IPS DF 6.9 (cell line): ENCODE measurements at places on chromosomes 2 and 18.

DNA sequence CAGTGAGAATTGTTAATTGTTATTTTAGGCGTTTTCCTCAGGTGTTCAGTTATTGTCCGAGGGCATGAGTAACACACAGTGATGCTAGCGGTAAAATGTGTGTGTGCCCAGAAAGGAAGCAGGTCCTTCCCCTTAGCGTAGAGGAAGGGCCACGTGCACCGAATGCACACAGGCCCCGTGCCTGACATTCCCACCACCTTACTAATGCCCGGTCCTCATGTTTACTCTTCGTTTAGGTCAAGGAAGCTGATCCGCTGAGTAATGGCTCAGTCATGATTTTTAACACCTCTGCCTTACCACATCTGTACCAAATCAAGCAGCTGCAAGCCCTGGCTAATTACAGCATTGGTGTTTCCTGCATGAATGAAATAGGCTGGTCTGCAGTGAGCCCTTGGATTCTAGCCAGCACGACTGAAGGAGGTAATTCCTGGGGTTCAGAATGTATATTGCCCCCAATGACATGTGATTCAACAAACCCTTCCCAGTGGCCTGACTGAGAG is 76.7 kb downstream of the MERTK start:
- no peaks in the 10 kb centered on the region for H3K27me3 ChIP-seq
- H3K27ac ChIP-seq = no peak overlapping the region
- DNase-seq = no peak
- no peak overlapping the region for H3K4me3 ChIP-seq
- H3K36me3 ChIP-seq = peaks cover 2% of the 10 kb centered on the region; the same call in 1 of the 2 replicates

GRCh38 chr2:104616856-104617255 is 237.1 kb upstream of the POU3F3 start:
- no peak for DNase-seq
- H3K4me3 ChIP-seq = no peak overlapping the region
- no peaks in the 10 kb centered on the region for H3K27me3 ChIP-seq
- H3K27ac ChIP-seq = no peak overlapping the region
- no peaks in the 10 kb centered on the region for H3K4me1 ChIP-seq
- no peaks in the 10 kb centered on the region for H3K36me3 ChIP-seq

DNA sequence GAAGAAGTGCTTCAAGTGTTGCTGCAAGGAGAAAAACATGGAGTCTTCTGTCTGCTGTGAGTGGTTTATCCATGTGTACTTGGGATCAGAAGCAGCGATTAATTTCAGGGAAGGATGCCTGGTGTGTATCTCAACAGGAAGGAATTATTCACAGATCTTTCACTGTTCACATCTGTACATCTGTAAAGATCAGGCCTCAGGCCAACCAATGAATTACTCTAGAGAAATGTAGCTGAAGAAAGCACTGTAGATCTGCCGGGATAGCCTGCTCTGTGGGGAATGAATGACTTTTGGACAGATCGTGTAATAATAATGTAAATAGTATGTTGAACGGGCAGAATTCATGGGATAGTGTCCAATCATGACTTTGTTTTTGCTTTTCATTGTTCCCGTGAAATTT is 54.0 kb upstream of the SPP2 start:
- no peaks in the 10 kb centered on the region for H3K4me1 ChIP-seq
- DNase-seq = no peak
- 0 out of 2 replicates have a peak, but pooled peaks cover 3% of the 10 kb centered on the region for H3K36me3 ChIP-seq
- no peak overlapping the region for H3K27ac ChIP-seq
- no peak overlapping the region for H3K4me3 ChIP-seq

DNA sequence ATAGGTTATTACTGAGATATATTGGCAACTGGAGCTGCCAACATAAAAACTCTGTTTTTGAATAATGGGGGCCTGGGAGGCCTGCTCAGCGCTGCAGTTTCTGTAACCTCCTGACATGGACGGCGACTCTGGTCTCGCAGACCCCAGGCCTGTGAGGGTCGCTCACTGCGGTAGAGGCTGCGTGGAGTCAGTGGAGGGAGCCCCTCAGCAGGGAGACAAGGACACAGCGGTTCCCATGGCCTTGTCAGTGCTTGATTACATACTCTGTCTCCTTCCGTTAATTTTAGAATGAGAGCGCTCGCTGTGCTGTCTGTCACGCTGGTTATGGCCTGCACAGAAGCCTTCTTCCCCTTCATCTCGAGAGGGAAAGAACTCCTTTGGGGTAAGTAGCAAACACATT is 858 bp downstream of the TPO start:
- H3K27me3 ChIP-seq = no peaks in the 10 kb centered on the region
- no peak for DNase-seq
- no peak overlapping the region for H3K27ac ChIP-seq
- no peaks in the 10 kb centered on the region for H3K4me1 ChIP-seq

DNA sequence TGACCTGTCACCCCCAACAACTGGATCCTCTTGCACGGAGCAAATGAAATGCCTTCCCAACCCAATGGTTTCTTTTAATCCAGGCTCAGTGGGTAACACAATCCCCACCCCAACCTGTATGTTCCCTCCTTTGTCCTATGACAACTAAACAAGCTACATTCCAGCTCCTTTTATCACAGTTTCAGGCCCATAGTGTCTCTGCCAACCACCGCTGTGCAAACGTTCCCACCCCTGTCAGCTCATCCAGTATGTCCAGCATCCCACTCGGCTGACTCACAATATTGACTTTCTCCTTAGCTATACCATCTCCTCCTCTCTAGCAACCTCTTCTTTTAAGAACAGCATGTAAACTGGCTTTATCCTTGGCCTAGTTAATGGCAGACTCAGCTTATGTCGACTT is 117.9 kb upstream of the PPP1CB start:
- H3K27ac ChIP-seq = no peak overlapping the region
- no peaks in the 10 kb centered on the region for H3K27me3 ChIP-seq
- no peak for DNase-seq
- H3K36me3 ChIP-seq = no peaks in the 10 kb centered on the region
- no peaks in the 10 kb centered on the region for H3K4me1 ChIP-seq

DNA sequence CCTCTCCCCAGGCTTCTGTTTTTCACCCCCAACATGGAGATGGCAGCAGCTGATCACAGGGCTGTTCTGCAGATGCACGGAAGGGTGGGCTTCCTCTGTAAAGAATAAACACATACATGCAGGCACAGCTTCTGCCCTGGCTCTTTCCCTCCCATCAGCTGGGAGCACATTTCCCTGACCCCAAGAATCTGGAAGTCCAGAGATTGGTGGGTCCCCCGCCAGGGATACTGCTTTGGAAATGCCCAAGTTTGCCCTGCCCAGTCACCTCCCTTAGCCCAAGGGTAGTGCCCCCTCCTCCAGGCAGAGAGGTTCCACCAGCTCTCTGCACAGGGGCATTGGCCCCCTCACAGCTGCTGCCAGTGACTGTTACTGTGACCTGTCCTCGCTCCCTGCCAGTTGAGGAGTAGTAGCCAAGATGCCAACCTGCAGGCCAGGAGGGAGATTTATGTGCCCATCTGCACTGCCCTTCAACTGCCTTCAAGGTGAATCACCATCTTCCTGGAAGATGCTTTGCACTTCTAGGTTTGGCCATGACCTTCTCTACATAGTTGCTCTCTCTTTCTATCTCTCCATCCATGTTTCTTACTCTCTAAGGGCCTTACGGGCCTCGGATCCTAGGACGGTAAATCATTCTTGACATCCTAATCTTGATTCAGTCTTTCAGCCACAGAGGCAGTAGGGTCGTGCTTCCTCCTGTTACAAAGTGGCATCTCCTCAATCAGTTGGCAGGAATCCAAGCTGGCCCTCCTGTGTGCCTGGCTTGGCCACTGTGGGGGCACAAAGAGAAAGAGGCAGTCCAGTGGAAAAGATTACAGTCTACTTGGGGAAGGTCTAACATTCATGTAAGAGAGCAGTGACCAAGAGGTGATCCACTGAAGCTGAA is 121.8 kb downstream of the CTIF start:
- H3K27me3 ChIP-seq = no peaks in the 10 kb centered on the region
- DNase-seq = no peak
- no peaks in the 10 kb centered on the region for H3K36me3 ChIP-seq
- no peak overlapping the region for H3K4me3 ChIP-seq
- 0 out of 2 replicates have a peak, but pooled peaks cover 2% of the 10 kb centered on the region for H3K4me1 ChIP-seq
- no peak overlapping the region for H3K27ac ChIP-seq

GRCh38 chr2:138607746-138608145 is 106.2 kb downstream of the SPOPL start:
- H3K27ac ChIP-seq = no peak overlapping the region
- no peaks in the 10 kb centered on the region for H3K4me1 ChIP-seq
- H3K36me3 ChIP-seq = no peaks in the 10 kb centered on the region
- H3K4me3 ChIP-seq = no peak overlapping the region

- no peaks in the 10 kb centered on the region for H3K36me3 ChIP-seq
- DNase-seq = no peak
- no peaks in the 10 kb centered on the region for H3K27me3 ChIP-seq
- no peaks in the 10 kb centered on the region for H3K4me1 ChIP-seq
Observed at GRCh38 chr2:29492701-29493100, 377.5 kb downstream of the CLIP4 start.

DNA sequence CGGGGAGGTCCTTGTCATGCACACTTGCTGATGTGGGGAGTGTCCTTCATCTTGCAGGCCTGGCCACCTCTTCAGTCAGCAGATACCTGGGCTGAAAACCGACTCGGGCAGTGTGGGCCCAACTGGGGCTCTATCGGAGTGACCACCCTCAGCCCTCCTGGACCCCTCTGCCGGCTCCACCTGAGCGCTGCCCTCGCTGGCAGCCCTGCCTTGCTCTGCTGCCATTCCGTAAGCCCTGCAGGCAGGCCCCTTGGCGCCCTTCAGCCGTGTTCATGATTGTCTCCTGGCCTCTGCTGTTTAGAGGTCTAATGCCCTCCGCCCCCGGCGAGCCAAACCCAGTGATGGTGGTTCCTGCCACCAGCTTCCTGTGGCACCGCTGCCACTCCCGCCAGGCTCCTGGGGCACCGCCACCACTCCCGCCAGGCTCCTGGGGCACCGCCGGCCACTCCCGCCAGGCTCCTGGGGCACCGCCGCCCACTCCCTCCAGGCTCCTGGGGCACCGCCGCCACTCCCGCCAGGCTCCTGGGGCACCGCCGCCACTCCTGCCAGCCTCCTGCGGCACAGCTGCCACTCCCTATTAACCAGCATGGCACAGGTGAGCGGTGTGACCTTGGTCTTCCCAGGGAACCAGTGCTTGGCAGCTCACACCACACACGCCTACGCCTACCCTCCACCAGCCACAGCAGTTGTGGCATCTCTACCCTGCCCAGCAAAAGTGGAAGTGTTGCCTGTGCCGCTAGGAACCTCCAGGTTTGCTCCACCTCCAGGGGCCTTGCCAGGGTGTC is 15.9 kb downstream of the CAPN10 start:
- H3K36me3 ChIP-seq = peaks cover 11% of the 10 kb centered on the region; the same call in 1 of the 2 replicates
- DNase-seq = no peak
- no peaks in the 10 kb centered on the region for H3K27me3 ChIP-seq
- no peak overlapping the region for H3K4me3 ChIP-seq
- H3K27ac ChIP-seq = no peak overlapping the region
- H3K4me1 ChIP-seq = no peaks in the 10 kb centered on the region

DNA sequence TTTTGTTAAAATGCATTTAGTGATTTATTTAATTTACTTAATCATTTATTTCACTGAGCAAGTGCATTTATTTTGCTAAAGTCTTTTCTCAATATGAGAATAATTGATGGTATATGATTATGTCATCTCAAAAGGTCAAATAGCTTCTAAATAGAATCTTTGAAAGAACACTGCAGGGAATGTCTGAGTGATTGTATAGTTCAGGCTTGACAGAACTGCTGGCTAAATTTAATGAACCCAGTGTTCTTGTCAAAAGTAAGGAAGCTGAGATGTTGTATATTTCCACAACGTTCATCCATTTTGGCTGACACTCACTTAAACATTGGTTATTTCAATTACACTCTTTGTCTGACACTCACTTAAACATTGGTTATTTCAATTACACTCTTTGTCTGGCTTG is 39.3 kb upstream of the CDH7 start:
- H3K27ac ChIP-seq = no peak overlapping the region
- DNase-seq = no peak
- no peak overlapping the region for H3K4me3 ChIP-seq
- no peaks in the 10 kb centered on the region for H3K36me3 ChIP-seq
- H3K4me1 ChIP-seq = no peaks in the 10 kb centered on the region; the same call in 1 of the 2 replicates

- no peaks in the 10 kb centered on the region for H3K36me3 ChIP-seq
- H3K27ac ChIP-seq = no peak overlapping the region
- no peak overlapping the region for H3K4me3 ChIP-seq
- DNase-seq = no peak
- H3K27me3 ChIP-seq = no peaks in the 10 kb centered on the region; the same call in 1 of the 2 replicates
Observed at GRCh38 chr2:9100080-9100876, 96.8 kb upstream of the MBOAT2 start.

GRCh38 chr2:222142027-222142426 is 156.8 kb downstream of the PAX3 start:
- no peak overlapping the region for H3K27ac ChIP-seq
- H3K27me3 ChIP-seq = no peaks in the 10 kb centered on the region
- no peak for DNase-seq
- no peak overlapping the region for H3K4me3 ChIP-seq
- no peaks in the 10 kb centered on the region for H3K36me3 ChIP-seq
- H3K4me1 ChIP-seq = no peaks in the 10 kb centered on the region

DNA sequence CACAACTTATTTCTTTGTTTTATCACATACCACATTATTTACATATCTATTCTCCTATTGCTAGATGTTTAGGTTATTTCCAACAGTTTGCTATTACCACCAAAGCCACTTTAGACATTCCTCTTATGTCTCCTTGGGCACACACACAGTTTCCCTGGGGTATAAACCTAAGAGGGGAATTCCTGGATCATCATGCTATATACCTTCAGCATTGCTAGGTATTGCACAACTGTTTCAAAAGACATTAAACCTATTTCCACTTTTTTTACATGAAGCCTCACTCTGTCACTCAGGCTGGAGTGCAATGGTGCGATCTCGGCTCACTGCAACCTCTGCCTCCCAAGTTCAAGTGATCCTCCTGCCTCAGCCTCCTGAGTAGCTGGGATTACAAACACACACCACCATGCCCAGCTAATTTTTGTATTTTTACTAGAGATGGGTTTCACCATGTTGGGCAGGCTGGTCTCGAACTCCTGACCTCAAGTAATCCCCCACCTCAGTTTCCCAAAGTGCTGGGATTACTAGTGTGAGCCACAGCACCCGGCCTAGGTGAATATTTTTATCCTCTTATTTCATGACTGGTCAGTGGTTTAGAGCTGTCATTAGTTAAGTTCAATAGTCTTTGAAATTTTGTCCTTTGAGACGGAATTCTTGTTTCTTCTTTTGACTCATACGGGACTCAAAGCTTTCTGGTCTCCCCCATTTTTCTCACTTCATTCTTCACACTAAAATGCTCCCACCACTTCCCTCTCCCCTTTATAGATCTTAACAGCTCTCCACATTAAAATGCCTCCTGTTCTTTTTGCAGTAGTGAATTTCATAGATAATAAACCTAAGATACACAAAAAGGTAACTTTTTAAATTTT is 30.3 kb downstream of the SULT1C4 start:
- no peaks in the 10 kb centered on the region for H3K36me3 ChIP-seq
- no peak overlapping the region for H3K27ac ChIP-seq
- no peaks in the 10 kb centered on the region for H3K27me3 ChIP-seq
- DNase-seq = no peak
- peaks cover 2% of the 10 kb centered on the region for H3K4me1 ChIP-seq
- no peak overlapping the region for H3K4me3 ChIP-seq

- H3K4me3 ChIP-seq = no peak overlapping the region
- no peaks in the 10 kb centered on the region for H3K36me3 ChIP-seq
- H3K4me1 ChIP-seq = peaks cover 4% of the 10 kb centered on the region
- H3K27ac ChIP-seq = no peak overlapping the region
Observed at GRCh38 chr2:41954304-41955291, 93.2 kb upstream of the PKDCC start.
